T-helper 17 cell (primary cell): ENCODE measurements at places on chromosomes 6 and 20. TPM values are rescaled to one million over a fixed set of nuclear protein-coding genes. Genes with fewer than 3 reads are reported as not detected.

The OOEP gene
- not detected for total RNA-seq

The KPNA5 gene
- total RNA-seq, result 36.3 TPM

- no peak for DNase-seq
- H3K27me3 ChIP-seq, result peaks cover 16% of the 10 kb centered on the region
- H3K4me1 ChIP-seq, result no peaks in the 10 kb centered on the region
- H3K4me3 ChIP-seq, result no peak overlapping the region
- no peaks in the 10 kb centered on the region for H3K36me3 ChIP-seq
- H3K27ac ChIP-seq, result no peak overlapping the region
These were observed 54.5 kb downstream of the KCNB1 start for GRCh38 chr20:49427751-49428518.

DNA sequence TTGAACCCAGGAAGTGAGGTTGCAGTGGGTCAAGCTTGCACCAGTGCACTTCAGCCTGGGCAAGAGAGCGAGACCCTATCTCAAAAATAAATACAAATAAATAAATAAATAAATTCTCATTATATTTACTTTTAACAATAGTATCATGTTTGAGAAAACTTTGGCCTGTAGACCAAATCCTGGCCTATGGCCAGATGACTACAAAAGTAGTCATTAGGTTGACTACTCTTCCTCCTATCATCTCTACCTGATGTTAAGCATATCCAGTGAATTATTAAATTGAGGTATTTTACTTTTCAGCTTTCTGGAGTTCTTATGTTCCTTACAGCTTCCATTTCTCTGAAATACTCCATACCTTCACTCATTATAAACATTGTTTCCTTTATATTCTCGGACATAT, 280.6 kb downstream of the LAMA2 start:
- no peaks in the 10 kb centered on the region for H3K27me3 ChIP-seq
- DNase-seq, result no peak
- no peaks in the 10 kb centered on the region for H3K36me3 ChIP-seq
- H3K4me1 ChIP-seq, result no peaks in the 10 kb centered on the region
- H3K27ac ChIP-seq, result no peak overlapping the region

DNA sequence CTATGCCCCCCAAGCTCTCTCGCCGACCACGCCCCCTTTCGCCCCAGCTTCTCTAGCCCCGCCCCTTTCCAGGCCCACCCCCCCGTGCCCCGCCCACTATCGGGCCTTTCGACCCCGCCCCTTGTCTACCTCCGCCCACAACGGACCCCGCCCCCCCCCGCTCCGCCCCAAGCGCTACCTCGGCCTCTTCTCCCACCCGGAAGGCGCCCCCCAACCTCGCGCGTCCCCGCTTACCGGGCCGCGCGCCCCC, 200 bp downstream of the ZBTB22 start:
- peaks cover 63% of the 10 kb centered on the region for H3K4me1 ChIP-seq
- DNase-seq, result no peak
- peak overlapping the region; percentile 96 for H3K4me3 ChIP-seq
- no peaks in the 10 kb centered on the region for H3K27me3 ChIP-seq
- H3K27ac ChIP-seq, result peak overlapping the region; percentile 99

- DNase-seq, result no peak
- peak overlapping the region; percentile 12 for H3K4me3 ChIP-seq
- peaks cover 37% of the 10 kb centered on the region for H3K27me3 ChIP-seq
- no peak overlapping the region for H3K27ac ChIP-seq
- H3K4me1 ChIP-seq, result peaks cover 8% of the 10 kb centered on the region
These were observed 2.4 kb downstream of the LRFN2 start for GRCh38 chr6:40584741-40585140.

The TAF8 gene
- 28.7 TPM for total RNA-seq

DNA sequence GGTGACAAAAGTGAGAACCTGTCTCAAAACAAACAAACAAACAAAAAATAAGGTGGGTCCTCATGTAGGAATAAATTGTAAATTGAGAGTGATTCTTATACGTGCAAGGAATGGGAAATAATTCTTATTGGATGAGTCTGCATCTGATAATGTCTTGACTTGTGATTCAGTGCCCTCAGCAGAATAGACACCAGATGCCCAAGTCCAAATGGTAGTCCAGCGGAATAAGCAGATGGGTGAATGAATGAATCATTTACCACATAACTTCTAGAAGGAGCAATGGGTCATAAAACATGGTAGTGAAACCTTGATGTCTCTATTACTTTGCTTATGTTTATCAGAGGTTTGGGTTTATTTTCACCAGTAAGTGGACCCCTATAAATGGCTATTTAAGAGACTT, 747.7 kb downstream of the PHF3 start:
- no peak overlapping the region for H3K27ac ChIP-seq
- no peak overlapping the region for H3K4me3 ChIP-seq
- DNase-seq, result no peak
- no peaks in the 10 kb centered on the region for H3K4me1 ChIP-seq
- H3K27me3 ChIP-seq, result no peaks in the 10 kb centered on the region

- no peak for DNase-seq
- H3K4me3 ChIP-seq, result no peak overlapping the region
- H3K27ac ChIP-seq, result no peak overlapping the region
- no peaks in the 10 kb centered on the region for H3K36me3 ChIP-seq
- H3K4me1 ChIP-seq, result no peaks in the 10 kb centered on the region
These were observed 58.1 kb downstream of the UBE2V1 start for GRCh38 chr20:50054626-50055511.

DNA sequence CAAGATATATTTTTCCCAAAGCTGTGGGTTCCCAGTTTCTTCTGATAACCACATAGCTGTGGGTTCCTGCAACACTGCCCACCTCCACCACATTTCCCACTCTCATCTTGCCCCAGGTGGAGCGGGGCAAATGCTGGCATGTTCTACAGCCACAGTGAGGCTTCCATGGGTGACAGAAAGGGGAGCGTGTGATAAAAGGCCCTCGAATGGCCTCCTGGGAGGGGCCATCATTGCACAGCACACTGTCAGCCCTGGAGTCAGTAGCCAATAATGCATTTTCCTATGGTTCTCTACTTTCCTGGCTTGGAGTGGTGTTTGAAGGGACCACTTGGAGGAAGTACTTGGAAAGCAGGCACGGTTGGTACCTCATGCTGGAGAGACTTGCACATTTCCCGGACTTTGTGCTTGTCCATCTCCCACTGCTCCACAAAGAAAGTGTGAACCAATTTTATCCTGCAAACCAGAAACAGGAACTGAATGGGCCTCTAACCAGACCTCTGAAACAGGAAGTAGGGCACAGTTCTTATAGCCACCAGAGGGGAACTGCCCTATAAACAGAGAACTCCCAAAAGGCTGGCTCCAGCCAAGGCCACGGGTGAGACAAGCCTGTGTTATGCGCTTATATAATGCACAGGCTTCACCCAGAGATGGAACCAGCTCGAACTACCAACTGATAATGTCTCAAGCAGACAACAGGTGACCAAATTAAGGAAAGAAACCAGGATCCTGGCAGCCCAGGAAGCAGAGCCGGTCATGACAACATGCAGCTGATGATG, 8.6 kb downstream of the MAP3K5 start:
- DNase-seq, result no peak
- no peaks in the 10 kb centered on the region for H3K36me3 ChIP-seq
- peak overlapping the region; percentile 96 for H3K27ac ChIP-seq
- no peaks in the 10 kb centered on the region for H3K27me3 ChIP-seq
- peaks cover 59% of the 10 kb centered on the region for H3K4me1 ChIP-seq

DNA sequence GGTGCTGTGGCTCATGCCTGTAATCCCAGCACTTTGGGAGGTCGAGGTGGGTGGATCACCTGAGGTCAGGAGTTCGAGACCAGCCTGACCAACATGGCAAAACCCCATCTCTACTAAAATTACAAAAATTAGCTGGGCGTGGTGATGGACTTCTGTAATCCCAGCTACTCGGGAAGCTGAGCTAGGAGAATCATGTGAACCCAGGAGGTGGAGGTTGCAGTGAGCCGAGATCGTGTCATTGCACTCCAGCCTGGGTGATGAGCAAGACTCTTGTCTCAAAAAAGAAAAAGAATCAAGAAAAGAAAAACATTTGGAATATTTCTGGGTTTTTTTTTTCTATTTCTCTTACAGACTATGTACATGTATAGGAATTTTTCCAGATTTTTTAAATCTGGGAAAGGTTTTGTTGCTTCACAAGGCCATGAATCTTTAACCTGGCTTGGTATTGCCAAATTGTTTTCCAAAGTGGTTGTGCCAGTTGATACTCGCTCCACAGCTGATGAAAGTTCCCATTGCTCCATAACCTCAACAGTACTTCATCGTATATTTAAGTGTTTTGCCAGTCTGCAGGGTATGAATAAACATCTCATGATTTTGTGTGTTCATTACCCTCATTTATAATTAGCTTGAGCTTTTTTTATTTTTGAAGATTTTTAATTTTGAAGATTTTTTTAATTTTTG, 33.5 kb downstream of the RNF217 start:
- H3K4me3 ChIP-seq, result no peak overlapping the region
- H3K36me3 ChIP-seq, result no peaks in the 10 kb centered on the region
- H3K27me3 ChIP-seq, result peaks cover 7% of the 10 kb centered on the region
- H3K27ac ChIP-seq, result no peak overlapping the region
- no peak for DNase-seq

DNA sequence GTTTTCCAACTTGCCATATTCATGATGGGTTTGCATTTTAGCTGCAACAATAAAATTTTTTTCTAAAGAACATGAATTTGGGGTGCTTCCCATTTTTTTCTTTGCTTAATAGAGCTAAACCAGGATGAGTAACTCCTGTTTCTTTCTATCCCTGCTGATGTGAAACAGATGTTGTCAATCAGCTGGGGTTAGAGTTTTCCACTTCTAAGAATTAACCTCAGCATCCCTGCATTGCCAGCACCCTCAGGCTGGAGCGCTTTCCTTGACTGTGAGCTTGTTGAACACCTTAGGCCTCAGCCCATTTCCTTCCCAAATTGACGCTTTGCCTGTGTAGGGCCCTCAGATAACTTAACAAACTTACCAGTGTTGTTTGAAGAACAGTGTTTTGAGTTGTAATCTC, 74.5 kb downstream of the PTPN1 start:
- H3K4me3 ChIP-seq, result no peak overlapping the region
- H3K36me3 ChIP-seq, result peaks cover 4% of the 10 kb centered on the region
- DNase-seq, result no peak
- H3K27ac ChIP-seq, result no peak overlapping the region
- H3K4me1 ChIP-seq, result peaks cover 6% of the 10 kb centered on the region

The HUS1B gene
- 1.9 TPM for total RNA-seq
